ENCODE measurements at places on chromosomes 5 and 9.

DNA sequence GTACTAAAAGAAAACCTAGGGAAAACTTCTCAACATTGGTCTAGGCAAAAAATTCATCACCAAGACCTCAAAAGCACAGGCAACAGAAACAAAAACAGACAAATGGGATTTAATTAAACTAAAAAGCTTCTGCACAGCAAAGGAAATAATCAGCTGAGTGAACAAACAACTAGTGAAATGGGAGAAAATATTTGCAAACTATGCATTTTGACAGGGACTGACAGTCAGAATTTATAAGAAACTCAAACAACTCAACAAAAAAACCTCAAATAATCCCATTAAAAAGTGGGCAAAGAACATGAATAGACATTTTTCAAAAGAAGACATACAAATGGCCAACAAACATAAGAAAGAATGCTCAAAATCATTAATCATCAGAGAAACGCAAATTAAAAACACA, 189.4 kb downstream of the AUH start:
- DNase-seq = no peak

GRCh38 chr9:38075272-38075671, 6.2 kb upstream of the SHB start:
- DNase-seq = no peak

DNA sequence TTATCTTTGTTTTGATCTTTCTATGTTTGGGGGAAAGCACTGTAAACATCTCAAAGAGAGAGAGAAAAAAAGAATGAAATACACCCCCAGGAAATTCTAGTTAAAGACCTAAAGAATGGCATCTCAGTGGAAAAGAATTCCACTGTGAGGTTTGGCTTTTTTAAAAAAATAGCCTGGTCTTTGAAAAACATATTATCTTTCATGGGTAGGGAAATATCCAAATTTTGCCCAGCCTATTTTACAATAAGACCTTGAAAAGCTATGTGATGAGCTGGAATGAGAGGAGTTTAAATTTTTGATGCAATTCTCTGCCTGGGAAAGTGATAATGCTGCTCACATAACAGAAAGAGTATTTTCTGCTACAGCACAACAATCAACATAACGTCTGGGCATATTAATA, 348.1 kb upstream of the WWC1 start:
- DNase-seq = no peak

DNA sequence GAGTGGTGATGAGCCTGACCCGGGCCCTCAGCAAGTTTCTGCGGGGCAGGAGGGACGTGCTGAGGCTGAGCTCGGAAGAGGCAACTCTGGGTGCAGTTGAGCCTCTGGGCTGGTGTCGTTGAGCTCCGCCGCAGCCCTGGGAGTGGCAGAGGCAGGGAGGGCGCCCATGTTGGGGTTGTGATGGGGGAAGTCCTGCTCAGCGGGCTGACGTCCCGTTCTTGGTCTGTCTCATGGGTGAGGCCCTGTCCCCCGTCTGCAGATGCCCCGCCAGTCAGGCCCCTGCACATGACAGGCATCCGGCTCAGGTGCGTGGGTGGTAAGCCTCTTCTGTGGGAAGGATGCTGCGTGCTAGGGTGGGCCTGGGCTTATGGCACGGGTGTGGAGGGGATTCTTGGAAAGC, 64.3 kb downstream of the RXRA start:
- no peak for DNase-seq

GRCh38 chr5:142304013-142304701, 20.7 kb downstream of the SPRY4 start:
- DNase-seq = no peak

- no peak for DNase-seq
These were observed 53.8 kb downstream of the RAPGEF1 start for GRCh38 chr9:131685753-131686706.

DNA sequence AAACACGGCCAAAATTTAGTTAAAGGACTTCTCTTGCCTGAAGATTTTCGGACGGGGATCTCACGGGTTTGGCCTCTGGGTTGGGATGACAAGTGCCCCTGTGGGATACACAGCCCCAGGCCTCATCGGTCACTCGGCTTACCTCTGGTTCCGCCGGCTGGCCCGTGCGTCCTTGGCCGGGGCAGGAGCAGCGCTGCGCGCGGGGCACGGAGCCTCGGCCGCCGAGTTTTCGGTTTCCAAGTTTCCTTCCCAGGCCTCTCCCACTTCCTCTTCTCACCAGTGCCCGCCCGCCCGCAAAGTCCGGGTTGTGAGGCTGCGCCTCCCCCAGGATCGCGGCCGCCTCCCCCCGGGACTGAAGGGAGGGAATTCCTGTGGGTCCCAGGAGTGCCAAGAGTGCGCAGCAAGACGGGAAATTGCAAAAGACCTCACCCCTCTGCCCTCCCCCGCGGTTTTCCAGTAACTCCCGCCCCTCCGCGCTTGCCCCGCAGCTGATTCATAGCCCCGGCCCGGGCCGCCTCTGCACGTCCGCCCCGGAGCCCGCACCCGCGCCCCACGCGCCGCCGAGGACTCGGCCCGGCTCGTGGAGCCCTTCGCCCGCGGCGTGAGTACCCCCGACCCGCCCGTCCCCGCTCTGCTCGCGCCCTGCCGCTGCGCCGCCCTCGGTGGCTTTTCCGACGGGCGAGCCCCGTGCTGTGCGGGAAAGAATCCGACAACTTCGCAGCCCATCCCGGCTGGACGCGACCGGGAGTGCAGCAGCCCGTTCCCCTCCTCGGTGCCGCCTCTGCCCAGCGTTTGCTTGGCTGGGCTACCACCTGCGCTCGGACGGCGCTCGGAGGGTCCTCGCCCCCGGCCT, at the start of gene OSMR:
Gene OSMR (plus strand): TSS at position 487 of the 853 bp plus-strand sequence. CDS start 23,033 bp downstream, outside the sequence.
- DNase-seq = no peak

DNA sequence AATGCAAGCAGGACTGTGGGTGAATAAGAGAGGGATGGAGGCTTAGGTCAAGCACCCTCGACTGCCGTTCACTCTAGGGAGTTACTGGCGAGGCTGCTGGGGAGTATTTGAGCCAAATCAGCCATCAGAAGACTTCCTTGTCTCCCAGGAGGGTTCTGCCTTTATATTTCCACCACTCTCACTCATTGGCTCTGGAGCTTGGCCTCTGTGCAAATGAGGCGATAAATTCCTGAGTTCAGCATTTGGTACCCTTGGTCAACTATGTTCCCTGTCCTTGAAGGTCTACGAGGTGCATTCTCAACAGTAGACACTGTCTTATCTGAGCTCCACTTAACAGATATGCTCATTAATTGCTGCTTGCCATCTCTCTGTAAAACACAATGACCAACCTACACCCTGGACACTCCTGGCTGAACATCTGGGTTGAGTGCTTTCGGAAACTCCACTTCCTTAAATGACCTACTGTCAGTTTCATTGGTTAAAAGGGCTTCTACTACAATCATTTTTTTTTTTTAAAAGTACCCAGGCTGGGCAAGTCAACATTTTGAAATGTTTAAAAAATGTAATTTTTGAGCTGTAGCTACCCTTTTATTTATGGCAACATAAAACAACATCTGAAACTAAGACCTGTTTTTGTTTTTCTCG, 153.2 kb downstream of the NTRK2 start:
- DNase-seq = no peak

- DNase-seq = no peak
These were observed 25.1 kb downstream of the ADAMTSL1 start for GRCh38 chr9:18499062-18499461.

- no peak for DNase-seq
These were observed 20.4 kb upstream of the EXOC3 start for GRCh38 chr5:422323-423232.

- peak; percentile 56 for DNase-seq
These were observed at the start of gene RGS7BP for GRCh38 chr5:64505769-64506566. RGS7BP (plus strand) TSS chr5:64506015; CDS start chr5:64506625, 610 bp downstream.

DNA sequence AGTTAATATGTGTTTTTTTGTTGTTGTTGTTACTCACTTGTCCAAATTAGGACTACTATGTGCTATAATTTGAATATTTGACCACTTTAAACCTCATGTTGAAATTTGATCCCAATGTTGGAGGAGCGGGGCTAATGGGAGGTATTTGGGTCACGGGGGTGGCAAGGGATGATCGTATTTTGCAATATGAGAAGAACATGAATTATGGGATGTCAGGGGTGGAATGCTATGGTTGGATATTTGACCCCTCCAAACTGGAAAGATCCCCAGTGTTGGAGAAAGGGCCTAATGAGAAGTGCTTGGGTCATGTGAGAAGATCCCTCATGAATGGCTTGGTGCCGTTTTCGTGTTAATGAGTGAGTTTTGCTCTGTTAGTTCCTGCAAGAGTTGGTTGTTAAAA, 119.8 kb downstream of the NUDT12 start:
- DNase-seq = no peak

GRCh38 chr9:16191691-16192402, 639.0 kb downstream of the CCDC171 start:
- DNase-seq = peak; percentile 83

- no peak for DNase-seq
These were observed 148.3 kb upstream of the NR3C1 start for GRCh38 chr5:143551820-143552251.

GRCh38 chr5:35124932-35125331, 77.2 kb upstream of the AGXT2 start:
- no peak for DNase-seq

GRCh38 chr5:107363768-107364167, 307.0 kb downstream of the EFNA5 start:
- DNase-seq = no peak

GRCh38 chr5:168007286-168007685, 284.2 kb upstream of the WWC1 start:
- DNase-seq = no peak

DNA sequence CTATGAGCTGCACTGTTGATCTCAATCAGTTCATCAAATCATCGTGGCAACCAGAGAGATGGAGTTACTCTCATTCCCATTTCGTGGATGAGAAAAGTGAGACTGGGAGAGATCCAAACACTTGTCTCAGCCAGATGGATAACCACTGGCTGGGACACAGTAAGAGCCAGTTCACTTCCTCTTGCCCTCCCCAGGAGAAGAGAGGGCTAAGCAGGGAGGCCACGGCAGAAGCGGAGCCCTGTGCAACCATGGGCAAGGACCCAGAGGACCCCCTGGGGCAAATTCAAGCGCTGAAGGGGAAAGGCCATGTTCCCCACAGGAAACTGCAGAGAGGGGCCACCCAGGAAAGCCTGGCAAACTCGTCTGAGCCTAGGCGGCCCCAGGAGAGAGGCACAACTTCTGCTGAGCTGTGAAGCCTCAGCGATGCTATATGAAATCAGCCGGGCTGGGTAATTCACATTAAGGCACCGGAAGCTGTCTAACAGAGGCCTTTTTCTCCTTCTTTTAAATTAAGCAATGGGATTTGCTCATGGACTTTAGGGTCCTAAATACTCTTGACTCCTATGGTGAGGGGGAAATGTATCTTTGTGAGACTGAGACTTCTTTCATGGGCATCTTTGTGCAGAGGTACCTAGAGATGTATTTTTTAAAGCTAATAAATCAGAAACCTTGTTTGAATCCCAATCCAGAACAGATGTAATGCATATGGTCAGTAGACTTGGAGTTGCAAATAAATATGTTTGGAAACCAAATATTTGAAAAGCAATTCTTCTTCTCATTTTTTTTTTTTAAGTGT, 137.1 kb upstream of the SMIM23 start:
- DNase-seq = no peak

GRCh38 chr9:113964495-113965170, 88.5 kb downstream of the ZNF618 start:
- DNase-seq = no peak

GRCh38 chr9:137266585-137267453, 10.7 kb upstream of the TOR4A start:
- no peak for DNase-seq

DNA sequence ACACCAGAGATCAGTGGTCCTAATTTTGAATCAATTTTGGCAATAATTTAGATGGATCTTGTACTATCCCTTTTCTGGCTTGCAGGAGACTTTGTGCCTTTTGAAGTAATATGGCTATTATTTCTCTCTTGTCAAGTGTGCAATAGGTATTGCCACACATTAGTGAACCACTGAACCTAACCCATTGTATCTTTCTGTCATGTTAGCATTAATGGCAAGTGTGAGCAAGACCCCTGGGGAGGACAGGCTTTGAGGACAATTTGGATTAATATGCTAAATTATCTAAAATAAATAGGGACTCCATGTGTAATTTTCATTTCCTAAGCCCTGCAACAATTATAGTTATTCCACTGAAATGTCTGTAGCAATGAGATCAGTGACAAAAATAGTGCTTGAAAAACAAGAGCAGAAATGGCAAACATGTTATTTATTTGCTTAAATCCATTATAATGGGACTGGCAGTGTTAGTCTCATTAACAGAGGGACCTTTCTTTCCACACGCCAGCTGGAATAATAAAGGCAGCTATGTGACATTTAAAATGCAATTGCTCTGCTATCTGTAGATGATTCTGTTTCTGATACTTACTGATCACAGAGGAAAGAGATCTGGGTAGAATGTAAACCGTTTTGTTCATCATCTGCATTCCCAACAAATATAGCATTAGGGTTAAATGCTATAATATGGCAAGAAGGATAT, 753.3 kb upstream of the ZNF608 start:
- no peak for DNase-seq

- no peak for DNase-seq
These were observed 178.8 kb downstream of the NR3C1 start for GRCh38 chr5:143224672-143225071.

- DNase-seq = no peak
These were observed 25.0 kb downstream of the ABHD17B start for GRCh38 chr9:71886015-71886414.

DNA sequence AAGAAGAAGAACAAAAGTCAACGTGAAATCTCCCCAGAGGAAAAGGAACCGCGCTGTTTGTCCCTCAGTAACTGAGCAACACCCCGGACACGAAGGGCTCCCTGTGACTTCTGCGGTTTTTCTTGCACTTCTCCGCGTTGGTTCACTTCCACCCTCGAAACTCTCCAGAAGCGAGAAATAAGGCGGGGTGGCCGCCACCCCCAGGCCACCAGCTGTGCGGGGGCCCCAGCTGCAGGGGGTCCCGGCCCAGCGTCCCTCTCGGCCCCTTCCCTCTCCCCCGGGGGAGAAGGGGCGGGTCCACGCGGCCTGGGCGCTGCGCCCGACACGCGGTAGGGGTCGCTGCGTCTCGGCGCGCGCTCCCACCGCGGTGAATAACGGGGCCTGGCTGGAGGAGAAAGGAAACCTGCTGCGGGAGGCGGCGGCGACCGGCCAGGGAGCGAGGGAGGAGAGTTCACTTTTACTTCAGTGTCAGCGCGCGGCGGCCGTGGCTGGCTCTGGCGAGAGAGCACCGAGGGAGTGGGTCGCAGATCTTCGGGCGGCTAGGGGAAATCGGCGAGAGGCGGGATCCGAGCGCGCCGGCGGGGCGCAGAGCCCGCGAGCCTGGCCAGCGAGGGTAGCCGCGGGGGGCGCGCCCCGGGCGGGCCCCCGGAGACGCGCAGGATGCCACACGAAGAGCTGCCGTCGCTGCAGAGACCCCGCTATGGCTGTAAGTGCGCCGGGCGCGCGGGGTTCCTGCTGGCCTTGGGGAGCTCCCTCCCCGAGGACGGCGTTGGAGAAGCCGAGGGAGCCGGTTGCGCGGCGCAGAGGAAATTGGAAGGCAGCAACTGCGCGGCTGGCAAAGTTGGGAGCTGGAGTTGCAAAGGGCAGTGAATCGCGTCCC, at the start of gene IQGAP2:
Gene IQGAP2 (plus strand): TSS at position 400 of the 880 bp plus-strand sequence. CDS start 261 bp downstream, at position 661.
- peak; percentile 80 for DNase-seq

GRCh38 chr5:39631958-39632357, 207.2 kb upstream of the DAB2 start:
- DNase-seq = no peak
